ENCODE measurements at places on chromosomes 1 and 21.

- DNase-seq: peak; percentile 93
Observed at GRCh38 chr1:109792056-109792831, 28.5 kb upstream of the EPS8L3 start.

GRCh38 chr1:157134442-157134841 is 3.8 kb downstream of the ETV3 start:
- no peak for DNase-seq

- DNase-seq: no peak
Observed at GRCh38 chr1:17021896-17022295, 10.2 kb upstream of the ATP13A2 start.

DNA sequence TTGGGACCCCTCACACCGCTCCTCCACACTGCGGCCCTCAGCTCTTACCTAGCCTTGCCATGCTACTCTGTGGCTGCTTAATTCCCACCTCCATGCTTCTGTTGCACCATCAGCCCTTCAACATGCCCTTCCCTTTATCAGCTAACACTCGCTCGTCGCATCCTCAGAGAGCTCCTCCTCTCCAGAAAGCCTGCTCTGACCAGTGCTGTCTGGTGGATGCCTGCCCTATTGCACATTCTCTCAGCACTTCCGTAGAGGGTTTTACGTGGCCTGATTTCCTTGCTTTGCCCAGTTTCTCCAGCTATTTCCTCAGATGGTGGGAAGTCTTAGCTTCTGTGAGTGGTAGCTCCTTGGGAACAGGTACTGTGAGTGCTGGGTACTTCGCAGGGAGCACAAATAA is 10.3 kb upstream of the LAD1 start:
- DNase-seq: no peak

DNA sequence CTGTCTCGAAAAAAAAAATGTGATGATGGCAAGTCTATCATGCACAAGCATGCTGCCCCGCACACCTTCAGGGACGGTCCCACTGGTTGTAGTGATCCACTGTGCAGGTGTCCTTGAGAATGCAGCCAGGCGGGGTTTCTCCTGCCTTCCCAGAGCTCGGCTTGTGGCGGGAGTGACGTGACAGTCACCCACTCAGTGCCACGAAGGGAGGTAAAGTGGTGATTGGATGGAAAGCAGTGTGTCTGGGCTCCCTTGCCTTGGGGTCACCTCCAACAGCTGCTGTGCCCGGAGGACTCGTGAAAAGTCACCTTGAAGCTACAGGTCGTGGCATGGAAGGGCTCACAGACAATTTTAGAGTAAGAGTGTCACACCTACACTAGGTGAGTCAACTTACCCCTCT is 33.5 kb upstream of the TRIM17 start:
- no peak for DNase-seq

- no peak for DNase-seq
Observed at GRCh38 chr1:246068619-246069509, 438.2 kb downstream of the SMYD3 start.

GRCh38 chr1:65323246-65323645 is 13.9 kb downstream of the DNAJC6 start:
- no peak for DNase-seq

GRCh38 chr21:35046263-35046624 is 2.9 kb downstream of the RUNX1 start:
- no peak for DNase-seq

GRCh38 chr1:34353409-34353808 is 176.7 kb downstream of the C1orf94 start:
- DNase-seq: no peak
